ENCODE measurements at places on chromosomes 1 and 21.

DNA sequence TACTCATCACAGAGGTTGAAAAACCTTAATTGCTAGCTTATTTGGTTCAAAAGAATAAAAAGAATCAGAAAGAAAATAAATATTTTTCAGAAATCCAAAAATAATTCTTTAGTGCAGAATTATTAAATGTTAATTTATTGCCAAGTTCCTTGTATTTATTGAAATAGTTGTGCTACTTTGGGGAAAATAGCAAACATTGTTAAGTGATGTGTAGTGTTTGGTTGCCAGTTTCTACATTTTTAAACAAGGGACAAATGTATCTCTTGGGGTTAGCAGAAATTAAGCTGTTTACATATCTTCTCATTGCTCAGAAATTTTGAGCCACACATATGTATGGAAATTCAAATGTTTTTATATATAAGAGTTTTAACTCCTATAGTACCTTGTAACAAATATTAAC lies 775.0 kb downstream of the USP25 start:
- peaks cover 16% of the 10 kb centered on the region for H3K4me1 ChIP-seq
- H3K4me3 ChIP-seq = no peak overlapping the region
- no peak for DNase-seq
- no peaks in the 10 kb centered on the region for H3K27me3 ChIP-seq

- no peaks in the 10 kb centered on the region for H3K4me1 ChIP-seq
- no peaks in the 10 kb centered on the region for H3K27me3 ChIP-seq
- no peak for DNase-seq
- H3K4me3 ChIP-seq = no peak overlapping the region
- H3K36me3 ChIP-seq = no peaks in the 10 kb centered on the region
Measured at GRCh38 chr1:33045814-33046213, 9.1 kb upstream of the AK2 start.

DNA sequence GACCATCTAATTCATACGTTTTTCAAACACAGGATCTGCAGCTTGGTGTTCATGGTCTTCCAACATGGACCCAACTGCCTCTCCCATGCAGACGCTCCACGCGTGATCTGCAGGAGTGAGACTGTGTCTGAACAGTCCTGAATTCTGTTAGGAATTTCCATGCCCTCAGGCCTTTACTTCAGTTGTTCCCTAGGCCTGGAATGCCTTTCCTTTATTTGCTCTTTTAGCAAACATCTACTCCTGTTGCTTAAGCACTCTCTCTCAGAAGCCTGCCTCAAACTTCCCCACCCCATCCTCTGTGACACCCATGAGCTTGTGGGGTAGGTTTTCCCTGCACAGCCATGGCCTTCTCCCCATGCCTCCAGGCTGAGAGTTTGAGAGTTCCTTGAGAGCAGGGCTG lies 73.7 kb downstream of the DMRTB1 start:
- H3K4me3 ChIP-seq = no peak overlapping the region
- H3K36me3 ChIP-seq = no peaks in the 10 kb centered on the region
- DNase-seq = no peak

GRCh38 chr1:206021626-206022365 lies 1.9 kb downstream of the CTSE start:
- DNase-seq = no peak
- H3K4me1 ChIP-seq = no peaks in the 10 kb centered on the region
- no peak overlapping the region for H3K27ac ChIP-seq
- H3K4me3 ChIP-seq = no peak overlapping the region

DNA sequence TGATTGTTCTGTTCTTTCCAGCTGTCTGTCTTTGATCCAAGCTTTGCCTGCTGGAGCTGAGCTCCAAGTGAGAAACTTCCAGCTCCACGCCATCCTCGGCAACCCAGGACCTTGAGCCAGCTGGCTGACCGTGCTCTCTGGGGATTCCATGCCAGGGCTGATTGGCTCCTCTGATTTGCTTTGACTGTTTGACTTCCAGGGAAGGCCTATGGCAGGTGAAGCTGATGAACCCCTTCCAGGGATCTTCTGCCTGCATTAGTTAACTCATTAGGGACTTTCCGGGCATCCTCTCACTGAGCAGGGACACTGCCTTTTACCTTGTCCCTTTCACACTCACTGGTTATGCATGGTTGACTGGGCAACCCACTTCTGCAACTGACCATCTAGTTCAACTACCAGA lies 406.1 kb downstream of the RPS6KC1 start:
- H3K27ac ChIP-seq = no peak overlapping the region
- H3K27me3 ChIP-seq = no peaks in the 10 kb centered on the region
- H3K4me3 ChIP-seq = no peak overlapping the region
- peaks cover 12% of the 10 kb centered on the region for H3K4me1 ChIP-seq
- no peak for DNase-seq

GRCh38 chr1:42934541-42935312 lies 23.9 kb downstream of the SLC2A1 start:
- H3K27me3 ChIP-seq = no peaks in the 10 kb centered on the region
- DNase-seq = no peak
- H3K4me1 ChIP-seq = peaks cover 85% of the 10 kb centered on the region
- no peak overlapping the region for H3K4me3 ChIP-seq

- no peak for DNase-seq
- peak overlapping the region; percentile 66 for H3K27ac ChIP-seq
- H3K36me3 ChIP-seq = no peaks in the 10 kb centered on the region
- H3K4me1 ChIP-seq = no peaks in the 10 kb centered on the region
Measured at GRCh38 chr1:114369930-114370329, 141.1 kb downstream of the TRIM33 start.

DNA sequence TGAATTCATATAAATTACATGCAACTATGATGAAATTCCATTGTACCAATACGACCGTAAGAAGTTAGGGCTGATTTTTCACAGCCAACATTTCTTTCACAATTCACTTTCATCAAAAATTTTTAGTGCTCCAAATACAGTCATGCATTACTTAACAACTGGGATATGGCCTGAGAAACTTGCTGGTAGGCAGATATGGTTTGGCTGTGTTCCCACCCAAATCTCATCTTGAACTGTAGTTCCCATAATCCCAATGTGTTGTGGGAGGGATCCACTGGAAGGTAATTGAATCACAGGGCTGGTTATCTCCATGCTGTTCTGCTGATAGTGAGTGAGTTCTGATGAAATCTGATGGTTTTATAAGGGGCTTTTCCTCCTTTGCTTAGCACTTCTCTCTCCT lies 244.4 kb downstream of the AKT3 start:
- no peak for DNase-seq
- H3K4me1 ChIP-seq = no peaks in the 10 kb centered on the region
- no peak overlapping the region for H3K4me3 ChIP-seq
- H3K36me3 ChIP-seq = no peaks in the 10 kb centered on the region
- no peaks in the 10 kb centered on the region for H3K27me3 ChIP-seq
- no peak overlapping the region for H3K27ac ChIP-seq

GRCh38 chr1:30880678-30881318 lies 27.8 kb downstream of the SDC3 start:
- no peak overlapping the region for H3K27ac ChIP-seq
- peaks cover 28% of the 10 kb centered on the region for H3K4me1 ChIP-seq
- H3K27me3 ChIP-seq = no peaks in the 10 kb centered on the region
- no peak overlapping the region for H3K4me3 ChIP-seq

DNA sequence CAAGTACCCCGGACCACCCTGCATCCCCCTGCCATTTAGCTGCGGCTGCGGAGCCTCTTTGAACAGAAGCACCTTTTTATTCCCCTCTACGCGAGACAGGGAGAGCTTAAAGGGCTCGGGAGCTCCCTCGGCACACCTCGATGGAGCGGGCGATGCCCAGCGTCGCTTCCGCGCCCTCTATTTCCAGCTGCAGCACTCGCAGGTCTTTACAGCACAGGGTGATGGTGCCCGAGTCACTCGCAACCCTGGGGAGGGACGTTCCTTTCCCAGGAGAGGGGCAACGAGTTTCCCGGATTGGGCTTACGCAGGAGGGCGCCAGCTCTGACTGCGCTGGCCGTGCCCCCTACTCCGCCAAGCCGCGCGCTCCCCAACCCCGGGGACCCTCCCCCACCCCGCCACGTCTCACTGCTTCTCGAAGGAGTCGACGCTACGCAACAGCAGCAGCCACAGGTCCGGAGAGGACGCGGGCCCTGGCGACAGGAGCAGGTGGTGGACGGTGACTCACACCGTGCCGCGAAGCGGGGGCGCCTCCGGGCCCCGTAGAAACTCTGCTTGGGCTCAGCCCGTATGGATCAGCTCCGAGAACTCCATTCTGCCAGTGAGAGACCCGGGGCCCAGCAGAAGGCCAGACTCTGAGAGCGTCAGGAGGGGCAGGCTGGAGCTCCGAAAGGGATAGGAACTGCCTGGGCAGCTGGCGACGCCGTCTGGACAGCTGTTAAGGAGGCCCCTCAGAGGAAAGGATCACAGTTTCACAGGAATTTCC lies 5.8 kb upstream of the FAM167B start:
- H3K27ac ChIP-seq = peak overlapping the region; percentile 89
- no peaks in the 10 kb centered on the region for H3K36me3 ChIP-seq
- DNase-seq = no peak
- peak overlapping the region; percentile 77 for H3K4me3 ChIP-seq
- peaks cover 39% of the 10 kb centered on the region for H3K4me1 ChIP-seq

DNA sequence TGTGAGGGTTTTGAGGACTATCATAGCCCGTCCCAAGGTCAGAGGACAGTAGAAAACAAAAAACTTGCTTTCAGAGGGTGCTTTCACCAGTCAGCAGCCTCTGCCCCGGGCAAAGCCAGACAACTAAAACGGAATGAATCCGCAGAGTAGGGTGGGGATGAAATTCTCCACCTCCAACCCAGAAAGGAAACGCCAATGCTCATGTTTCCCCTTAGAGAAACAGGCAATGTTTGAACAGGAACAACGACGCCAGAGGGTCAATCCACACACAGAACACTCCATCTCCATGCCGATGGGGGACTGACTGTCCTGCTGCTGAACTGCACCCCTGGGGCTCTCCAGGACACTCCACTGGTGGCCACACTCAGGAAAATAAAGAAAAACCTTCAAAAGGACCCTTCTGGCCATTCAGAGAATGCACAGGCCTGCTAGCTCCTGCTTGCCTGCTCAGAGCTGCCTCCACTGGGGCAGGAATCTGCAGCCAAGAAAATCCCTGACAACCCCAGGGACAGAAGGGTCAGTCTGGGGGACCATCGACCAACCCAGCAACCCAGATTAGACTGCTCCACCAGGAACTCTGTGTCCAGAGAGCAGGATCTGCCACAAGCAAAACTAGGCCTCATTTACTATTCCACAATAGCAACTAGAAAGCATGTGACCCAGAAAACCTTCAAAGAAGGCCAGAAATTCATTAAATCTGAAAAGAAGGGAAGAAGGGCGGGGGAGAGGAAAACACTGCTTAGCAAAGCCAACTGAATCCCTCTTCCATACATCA lies 116.0 kb downstream of the TOMM20 start:
- H3K36me3 ChIP-seq = no peaks in the 10 kb centered on the region
- no peak for DNase-seq
- no peaks in the 10 kb centered on the region for H3K27me3 ChIP-seq
- H3K4me1 ChIP-seq = peaks cover 14% of the 10 kb centered on the region

- no peaks in the 10 kb centered on the region for H3K4me1 ChIP-seq
- no peak for DNase-seq
- no peaks in the 10 kb centered on the region for H3K36me3 ChIP-seq
Measured at GRCh38 chr1:111481387-111482221, 7.8 kb downstream of the C1orf162 start.

- no peaks in the 10 kb centered on the region for H3K27me3 ChIP-seq
- no peaks in the 10 kb centered on the region for H3K36me3 ChIP-seq
- no peaks in the 10 kb centered on the region for H3K4me1 ChIP-seq
- no peak for DNase-seq
- H3K4me3 ChIP-seq = no peak overlapping the region
Measured at GRCh38 chr1:89855413-89856123, 34.7 kb downstream of the LRRC8D start.

GRCh38 chr1:231076802-231077201 lies 36.7 kb upstream of the FAM89A start:
- DNase-seq = no peak
- no peaks in the 10 kb centered on the region for H3K27me3 ChIP-seq
- H3K27ac ChIP-seq = no peak overlapping the region
- H3K36me3 ChIP-seq = no peaks in the 10 kb centered on the region
- peaks cover 9% of the 10 kb centered on the region for H3K4me1 ChIP-seq

- no peaks in the 10 kb centered on the region for H3K4me1 ChIP-seq
Measured at GRCh38 chr1:240492832-240493440, 119.0 kb downstream of the GREM2 start.

DNA sequence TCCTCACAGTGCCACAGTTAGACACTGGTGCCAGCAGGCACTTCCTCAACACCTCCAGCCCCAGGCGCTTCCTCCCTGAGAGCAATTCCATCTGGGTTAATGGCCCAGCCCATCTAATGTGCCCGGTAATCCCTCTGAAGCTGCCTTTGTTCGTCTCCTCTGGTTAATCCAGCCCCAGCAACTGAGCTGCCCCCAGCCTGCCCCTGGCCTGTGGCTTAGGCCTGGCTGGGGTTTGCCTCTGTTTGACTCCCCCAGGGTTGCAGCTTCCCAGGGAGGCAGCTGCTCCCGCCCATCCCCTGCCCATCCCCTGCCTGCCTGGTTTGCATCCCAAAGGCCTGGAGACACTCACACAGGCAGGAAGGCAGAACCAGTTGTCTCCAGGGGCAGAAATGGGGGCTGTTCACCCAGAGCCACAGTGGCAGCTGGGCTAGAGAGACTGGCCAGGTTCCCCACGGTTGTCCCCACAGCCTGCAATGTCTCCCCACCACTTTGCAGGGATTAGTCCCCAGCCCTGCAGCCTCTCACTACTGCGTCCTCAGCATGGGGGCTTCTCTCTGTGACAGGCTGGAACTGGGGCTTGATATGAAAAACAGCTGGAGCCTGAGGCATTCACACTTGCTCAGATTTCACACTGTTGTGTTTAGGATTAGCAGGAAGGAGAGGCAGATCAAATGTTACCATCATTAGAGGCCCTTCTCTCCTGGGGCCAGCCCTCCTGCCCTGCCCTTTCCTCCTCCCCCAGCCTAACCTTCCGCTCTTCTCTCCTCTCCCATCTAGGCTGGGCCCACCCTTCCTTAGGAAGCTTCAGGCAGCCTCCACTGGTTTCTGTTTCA lies 120.2 kb downstream of the TLR5 start:
- no peak for DNase-seq
- H3K27me3 ChIP-seq = no peaks in the 10 kb centered on the region
- no peaks in the 10 kb centered on the region for H3K36me3 ChIP-seq
- H3K4me3 ChIP-seq = no peak overlapping the region
- H3K27ac ChIP-seq = no peak overlapping the region
- H3K4me1 ChIP-seq = peaks cover 6% of the 10 kb centered on the region

GRCh38 chr1:6416295-6416656 lies 3.4 kb downstream of the HES2 start:
- peaks cover 6% of the 10 kb centered on the region for H3K27me3 ChIP-seq
- no peak overlapping the region for H3K4me3 ChIP-seq
- no peak overlapping the region for H3K27ac ChIP-seq
- no peaks in the 10 kb centered on the region for H3K36me3 ChIP-seq

DNA sequence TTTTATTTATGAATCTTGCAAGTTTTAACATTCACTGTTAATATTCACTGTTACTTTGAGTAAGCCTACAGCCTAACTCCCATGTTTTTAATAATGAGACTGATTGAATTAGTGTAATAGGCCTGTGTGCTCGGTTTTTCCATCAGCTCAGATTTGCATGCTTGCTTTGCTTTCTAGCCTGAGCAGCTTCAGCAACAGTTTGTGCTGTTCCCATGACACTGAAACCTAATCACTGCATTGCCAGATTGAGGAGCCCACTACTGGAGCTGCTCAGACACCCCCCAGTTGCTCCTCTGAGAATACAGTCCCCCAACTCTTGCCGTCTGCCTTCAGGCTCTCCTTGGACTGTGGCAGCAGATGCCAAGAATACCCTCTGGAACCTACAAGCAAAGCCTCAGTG lies 695.4 kb downstream of the BRINP3 start:
- H3K27me3 ChIP-seq = no peaks in the 10 kb centered on the region
- DNase-seq = no peak

- H3K4me3 ChIP-seq = no peak overlapping the region
- no peaks in the 10 kb centered on the region for H3K27me3 ChIP-seq
- no peaks in the 10 kb centered on the region for H3K4me1 ChIP-seq
- H3K36me3 ChIP-seq = no peaks in the 10 kb centered on the region
Measured at GRCh38 chr1:152926091-152926490, 17.7 kb downstream of the IVL start.

Data from vagina (tissue), 2 donors.